ENCODE measurements at places on chromosomes 16 and 17.

DNA sequence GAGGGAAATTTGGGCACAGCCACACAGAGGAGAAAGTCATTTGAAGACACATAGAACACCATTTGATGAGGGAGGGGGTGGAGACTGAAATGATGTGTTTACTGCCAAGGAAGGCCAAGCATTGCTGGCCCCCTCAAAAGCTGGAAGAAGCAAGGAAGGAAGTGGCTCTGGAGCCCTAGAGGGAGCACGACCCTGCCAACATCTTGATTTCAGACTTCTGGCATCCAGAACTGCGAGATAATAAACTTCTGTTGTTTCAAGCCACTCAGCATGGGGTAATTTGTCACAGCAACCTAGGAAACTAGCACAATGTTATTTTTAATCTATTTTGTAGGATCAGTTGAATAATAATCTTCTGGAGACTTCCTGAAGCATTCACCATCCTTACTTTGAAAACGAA, 314.8 kb upstream of the GOT2 start:
- no peak for DNase-seq

- DNase-seq: no peak
These were observed 1080.1 kb upstream of the EEF2KMT start for GRCh38 chr16:6177616-6178180.

GRCh38 chr17:81018044-81018802, 16.7 kb upstream of the BAIAP2 start:
- no peak for DNase-seq

- no peak for DNase-seq
These were observed 88.0 kb downstream of the CMIP start for GRCh38 chr16:81532491-81533174.

- no peak for DNase-seq
These were observed 228.4 kb downstream of the CPPED1 start for GRCh38 chr16:12575288-12575687.

- no peak for DNase-seq
These were observed 2.9 kb upstream of the KANSL1 start for GRCh38 chr17:46195939-46196716.

- DNase-seq: no peak
These were observed 579 bp upstream of the KRTAP9-6 start for GRCh38 chr17:41264599-41264998.

DNA sequence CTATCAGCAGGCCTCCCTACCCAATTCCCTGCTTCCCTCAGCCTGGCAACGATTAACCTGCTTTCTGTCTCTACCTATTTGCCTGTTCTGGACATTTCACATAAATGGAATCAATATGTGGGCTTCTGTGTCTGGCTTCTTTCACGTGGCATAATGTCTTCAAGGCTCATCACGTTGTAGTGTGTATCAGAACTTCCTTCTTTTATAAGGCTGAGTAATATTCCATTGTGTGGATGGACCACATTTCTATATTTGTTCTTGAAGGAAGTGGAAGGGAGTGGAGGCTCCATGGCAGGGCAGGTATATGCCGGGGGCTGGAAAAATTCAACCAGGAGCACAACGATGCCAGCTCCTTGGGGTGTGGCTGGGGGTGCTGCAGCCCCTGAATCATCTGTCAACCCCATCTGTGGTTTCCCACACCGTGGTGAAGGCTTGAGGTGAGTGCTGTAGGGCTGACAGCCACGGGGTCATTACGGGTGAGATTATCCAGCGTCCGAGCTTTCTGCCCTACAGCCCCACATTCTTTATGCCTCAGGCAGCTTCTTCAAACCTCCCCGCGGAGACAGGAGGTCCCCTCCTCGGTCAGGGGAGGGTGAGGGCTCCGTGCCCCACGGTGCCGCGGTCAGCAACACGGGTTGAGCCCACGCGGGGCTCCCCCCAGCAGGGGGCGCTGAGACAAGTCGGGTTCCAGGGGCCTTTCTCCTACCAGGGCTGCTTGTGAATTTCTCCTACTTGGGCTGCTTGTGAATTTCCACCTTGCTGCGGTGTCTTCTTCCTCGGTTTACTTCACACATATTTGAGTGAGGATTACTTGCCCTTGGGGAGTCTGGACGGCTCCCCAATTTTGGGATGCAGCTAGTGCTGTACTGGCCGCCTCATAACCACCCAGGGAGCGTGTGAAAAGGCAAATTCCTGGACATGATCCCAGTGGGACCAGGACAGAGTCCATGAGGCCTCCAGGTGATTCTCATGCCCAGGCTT, 18.3 kb upstream of the WFIKKN2 start:
- DNase-seq: peak; percentile 77

DNA sequence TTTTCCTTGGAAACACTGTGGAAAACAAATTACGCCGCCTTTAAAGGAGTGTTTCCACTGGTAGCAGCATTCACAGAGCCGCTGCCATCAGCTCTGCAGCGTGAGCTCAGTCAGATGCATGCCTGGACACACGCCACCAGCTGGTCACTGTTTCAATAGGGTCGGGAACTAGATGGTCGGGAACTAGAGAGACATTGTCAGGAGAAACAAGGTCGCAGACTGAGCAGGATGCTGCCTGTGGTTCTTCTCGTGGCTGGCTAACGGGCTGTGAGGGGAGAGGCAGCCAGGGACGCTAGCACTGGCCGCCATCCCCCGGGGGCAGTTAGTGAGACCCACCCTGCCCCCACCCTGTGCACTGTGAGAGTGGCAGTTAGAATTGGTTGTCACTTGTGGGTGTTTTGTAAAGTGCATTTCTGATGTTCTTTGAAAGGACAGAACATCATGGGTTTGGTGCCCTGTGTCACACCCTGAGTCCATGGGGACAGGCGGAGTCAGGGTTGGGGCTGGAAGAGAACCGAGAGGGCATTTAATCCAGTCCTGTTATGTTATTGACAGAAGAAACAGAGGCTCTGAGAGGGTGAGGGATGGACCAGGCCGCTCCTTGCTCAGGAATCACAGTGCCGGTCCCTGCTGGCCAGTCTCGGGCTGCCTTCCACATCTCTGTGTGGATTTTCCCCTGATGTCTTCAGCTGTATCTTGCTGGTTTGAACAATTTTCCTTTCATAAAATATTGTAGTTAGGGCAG, 86.3 kb downstream of the SPECC1 start:
- DNase-seq: no peak

- no peak for DNase-seq
These were observed 20.8 kb downstream of the FOXF1 start for GRCh38 chr16:86531191-86531545.

- no peak for DNase-seq
These were observed 45.7 kb downstream of the CUEDC1 start for GRCh38 chr17:57909551-57909950.

GRCh38 chr17:79548116-79548515, 62.7 kb downstream of the RBFOX3 start:
- no peak for DNase-seq

GRCh38 chr17:34885076-34885475, 76.2 kb downstream of the CCT6B start:
- no peak for DNase-seq

DNA sequence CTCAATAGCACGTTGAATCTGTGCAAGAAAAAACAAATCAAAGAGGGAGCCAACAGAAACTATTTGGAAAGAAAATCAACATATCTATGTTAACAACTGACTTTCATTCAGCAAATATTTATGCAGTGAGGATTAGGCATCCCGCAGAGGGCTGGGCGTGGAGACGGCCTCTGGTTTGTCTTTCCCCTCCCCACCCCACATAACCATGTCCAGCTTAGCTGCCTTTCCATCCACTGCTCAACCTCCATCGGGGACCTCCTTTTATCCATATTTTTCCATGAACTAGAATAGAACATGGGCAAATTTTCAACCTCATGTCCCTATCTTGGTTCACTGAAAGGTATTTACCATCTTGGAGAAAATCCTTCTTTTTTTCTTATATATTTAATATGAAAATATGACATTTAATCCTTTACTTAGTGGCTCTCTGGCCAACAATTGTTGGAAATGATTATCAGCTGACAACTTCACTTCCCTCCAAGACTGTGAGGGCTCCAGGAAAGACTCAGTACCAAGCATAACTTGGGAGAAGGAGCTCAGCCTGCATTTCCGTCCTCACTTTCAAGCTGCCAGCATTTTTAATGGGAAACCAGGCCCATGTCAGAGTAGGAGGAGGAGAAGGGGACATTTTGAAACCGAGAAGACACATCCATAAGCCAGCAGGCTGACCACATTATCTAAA, 462.6 kb upstream of the MAF start:
- DNase-seq: no peak

GRCh38 chr17:58307468-58308172, 21.0 kb downstream of the TSPOAP1 start:
- DNase-seq: no peak

- DNase-seq: no peak
These were observed 79.0 kb upstream of the NKD1 start for GRCh38 chr16:50469121-50469743.

- no peak for DNase-seq
These were observed 42.9 kb upstream of the NUDT7 start for GRCh38 chr16:77679391-77679790.

DNA sequence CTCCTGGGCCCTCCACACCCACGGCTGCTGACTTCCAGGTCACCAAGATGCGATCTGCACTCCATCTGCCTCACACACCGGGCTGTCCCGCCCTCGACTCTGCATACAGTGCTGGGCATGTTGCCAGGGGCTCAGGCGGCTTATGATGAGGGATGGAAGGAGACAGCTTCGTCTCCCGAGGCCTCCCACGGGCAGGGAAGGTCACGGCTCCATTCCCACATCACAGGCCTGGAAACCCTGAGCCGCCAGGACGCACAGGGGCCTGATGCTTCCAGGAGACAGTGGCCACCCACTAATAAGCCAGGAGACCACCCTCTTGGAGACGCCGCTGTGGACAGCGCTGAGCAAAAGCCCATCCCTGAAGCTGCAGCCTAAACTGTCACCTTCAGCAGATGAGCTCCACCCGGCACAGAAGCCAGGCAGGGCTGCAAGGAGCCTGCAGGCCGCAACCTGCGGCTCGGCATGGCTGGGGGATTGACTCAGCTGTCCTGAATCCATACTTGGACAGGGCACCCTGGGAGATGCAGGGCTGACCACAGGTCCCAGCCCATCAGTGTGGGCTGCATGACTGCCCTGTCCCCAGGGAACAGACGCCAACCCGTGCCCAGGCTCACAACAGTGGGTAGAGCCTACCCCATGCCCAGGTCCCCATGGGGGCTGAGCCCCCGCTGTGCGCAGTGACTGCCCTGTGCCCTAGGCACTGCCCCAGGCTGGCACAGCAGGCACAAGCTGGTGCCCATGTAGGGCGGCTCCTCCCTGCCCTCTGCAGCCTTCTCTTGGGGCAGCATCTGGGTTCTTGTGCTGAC, 34.4 kb downstream of the SLC7A5 start:
- DNase-seq: no peak

DNA sequence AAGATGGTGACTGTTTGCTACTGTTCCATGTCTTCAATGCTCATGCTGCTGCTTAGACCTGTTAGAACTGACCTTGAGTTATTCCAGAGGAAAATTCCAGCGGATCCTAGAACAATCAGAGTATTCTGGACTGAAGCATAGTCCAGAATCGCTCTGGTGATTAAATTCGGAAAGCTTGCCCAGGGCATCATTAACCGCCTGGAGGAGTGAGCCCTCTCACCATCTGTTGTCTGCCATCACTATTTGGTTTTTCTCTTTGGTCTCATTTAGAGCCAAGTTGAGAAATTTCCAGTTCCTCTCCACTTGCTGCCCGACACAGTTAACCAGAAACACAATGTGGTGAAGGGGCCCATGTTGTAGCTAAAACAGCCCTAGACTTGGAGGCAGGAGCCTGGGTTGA, 104.1 kb downstream of the BMERB1 start:
- no peak for DNase-seq

DNA sequence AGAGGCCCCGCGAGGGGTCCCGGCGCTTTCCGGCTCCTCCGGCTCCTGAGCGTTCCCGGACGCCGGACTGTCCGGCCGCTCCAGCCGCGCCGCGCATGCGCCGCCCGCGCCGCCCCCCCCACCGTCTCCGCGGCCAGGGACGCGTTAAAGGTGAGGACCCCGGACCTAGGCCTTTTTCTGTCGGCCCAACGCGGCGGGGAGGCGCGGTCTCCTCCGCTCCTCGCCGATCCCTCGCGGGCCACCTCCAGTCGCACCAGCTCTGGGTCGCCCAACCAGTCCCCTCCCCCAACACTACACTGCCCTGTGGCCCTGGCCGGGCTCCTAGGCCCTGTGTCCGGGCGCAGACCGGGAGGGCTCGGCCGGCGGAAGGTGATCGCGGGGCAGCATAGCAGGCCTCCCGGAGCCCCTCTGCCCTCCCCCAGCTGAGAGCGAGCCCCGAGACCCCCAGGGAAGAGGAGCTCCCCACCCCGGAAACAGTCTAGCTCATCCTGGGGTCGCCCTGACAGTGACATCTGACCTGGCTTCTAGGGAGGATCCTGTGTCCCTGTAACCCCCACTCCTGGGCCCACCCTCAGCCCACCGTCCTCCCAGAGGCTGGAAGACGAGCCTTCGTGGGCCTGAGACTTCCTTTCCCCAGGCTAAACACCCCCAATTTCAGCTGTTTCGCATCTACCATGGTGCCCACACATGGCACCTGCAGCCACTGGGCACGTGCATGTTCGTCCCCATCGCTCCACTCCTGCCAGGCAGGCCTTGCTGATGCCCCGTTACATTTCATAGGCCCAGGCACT, 14.7 kb upstream of the BCAR1 start:
- DNase-seq: peak; percentile 52

DNA sequence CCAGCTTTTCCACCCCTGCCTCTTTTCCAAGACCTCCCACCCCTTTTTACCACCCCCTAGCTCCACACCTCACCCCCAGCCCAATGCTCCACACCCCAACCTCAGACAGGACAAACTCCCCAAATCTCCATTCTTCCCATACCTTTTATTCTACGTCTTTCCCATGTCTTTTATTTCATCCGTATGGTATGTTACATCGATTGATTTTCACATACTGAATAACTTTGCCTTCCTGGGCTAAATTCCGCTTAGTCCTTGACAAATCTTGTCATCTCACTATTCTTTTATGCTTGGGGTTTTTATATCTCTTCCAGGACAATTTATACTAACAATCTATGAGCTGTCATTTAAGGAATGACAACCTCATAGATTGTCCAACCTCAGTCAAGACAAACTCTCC, 46.4 kb downstream of the PITPNM3 start:
- no peak for DNase-seq

GRCh38 chr17:10292057-10292937, 80.5 kb downstream of the MYH13 start:
- DNase-seq: peak; percentile 66

GRCh38 chr17:61485067-61485775, 33.0 kb downstream of the TBX4 start:
- no peak for DNase-seq

DNA sequence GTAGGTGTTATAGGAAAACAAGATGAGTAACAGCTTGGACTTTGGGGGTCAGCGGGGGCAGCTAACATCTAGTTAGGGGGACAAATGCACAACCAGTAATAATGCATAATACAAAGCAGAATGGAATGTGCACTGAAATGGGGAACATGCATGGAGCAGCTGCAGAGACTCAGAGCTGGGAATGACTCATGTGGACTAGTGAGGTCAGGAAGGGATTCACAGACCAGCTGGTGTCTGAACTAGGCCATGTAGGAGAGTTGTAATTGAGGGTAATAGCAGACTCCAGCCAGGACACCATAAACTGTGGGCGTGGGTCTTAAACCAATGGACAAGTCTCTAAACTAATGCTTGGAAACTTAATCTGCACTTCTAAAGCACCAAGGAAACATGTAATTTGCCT, 176.8 kb upstream of the ASIC2 start:
- peak; percentile 14 for DNase-seq

- no peak for DNase-seq
These were observed 40.1 kb downstream of the KLHDC4 start for GRCh38 chr16:87725596-87726235.
